ENCODE measurements at places on chromosomes 1 and 21.

- no peak for DNase-seq
These were observed 10.5 kb upstream of the PRXL2B start for GRCh38 chr1:2575801-2576663.

GRCh38 chr1:177249231-177249630 is 78.5 kb downstream of the BRINP2 start:
- DNase-seq = no peak

DNA sequence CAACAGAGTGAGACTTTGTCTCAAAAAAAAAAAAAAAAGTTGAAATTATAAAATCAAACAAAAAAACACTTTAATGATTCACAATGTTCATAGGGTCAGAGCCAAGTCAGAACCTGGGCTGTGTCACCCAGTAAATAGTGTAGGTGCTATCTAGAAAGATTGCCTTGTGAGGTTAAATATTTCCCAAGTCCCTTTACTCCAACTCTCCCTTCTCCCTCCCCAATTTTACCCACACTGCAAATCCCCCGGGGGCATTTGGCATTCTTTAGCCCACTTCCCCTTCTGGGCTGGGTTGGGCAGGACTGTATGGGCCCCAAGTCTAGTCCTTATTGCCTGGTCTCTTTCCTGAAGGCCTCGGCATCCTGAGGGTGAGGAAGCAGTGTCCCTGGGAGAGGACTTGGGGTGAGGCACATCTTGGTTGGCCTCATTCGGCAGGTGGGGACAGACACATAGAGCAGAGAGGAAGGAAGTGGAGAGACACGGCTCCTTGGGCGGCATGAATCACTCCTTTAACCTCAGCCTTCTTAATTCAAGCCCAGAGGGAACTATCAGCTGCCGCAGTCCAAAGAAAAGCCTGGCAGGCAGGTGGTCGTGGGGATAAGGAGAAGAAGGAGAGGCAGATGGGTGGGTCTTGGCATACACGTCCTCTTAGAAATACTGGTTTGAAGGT is 8.2 kb downstream of the ADORA1 start:
- DNase-seq = no peak

- DNase-seq = no peak
These were observed 61.3 kb downstream of the RHBG start for GRCh38 chr1:156430303-156430702.

DNA sequence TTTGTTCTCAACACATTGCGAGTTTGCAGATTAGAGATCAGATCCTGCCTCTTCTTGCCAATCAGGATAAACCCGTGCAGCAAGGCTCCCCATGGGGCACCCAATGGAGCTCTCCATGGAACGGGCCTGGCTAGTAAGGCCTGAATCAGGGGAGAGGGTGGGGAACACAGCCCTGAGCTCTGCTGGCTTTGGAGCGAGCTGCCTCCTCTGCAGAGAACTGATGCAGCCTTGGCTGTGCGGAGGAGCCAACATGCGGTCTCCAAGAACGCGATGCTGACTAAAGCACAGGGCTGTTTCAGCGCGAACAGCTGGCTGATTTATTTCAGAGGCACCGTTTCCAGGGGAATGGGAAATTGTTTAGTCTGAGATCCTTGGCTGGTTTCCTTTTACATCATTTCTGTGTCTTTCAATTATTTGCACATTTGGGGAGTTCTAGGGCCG is 139.7 kb downstream of the TSEN15 start:
- no peak for DNase-seq

GRCh38 chr1:229024528-229025130 is 246.3 kb upstream of the RAB4A start:
- no peak for DNase-seq

DNA sequence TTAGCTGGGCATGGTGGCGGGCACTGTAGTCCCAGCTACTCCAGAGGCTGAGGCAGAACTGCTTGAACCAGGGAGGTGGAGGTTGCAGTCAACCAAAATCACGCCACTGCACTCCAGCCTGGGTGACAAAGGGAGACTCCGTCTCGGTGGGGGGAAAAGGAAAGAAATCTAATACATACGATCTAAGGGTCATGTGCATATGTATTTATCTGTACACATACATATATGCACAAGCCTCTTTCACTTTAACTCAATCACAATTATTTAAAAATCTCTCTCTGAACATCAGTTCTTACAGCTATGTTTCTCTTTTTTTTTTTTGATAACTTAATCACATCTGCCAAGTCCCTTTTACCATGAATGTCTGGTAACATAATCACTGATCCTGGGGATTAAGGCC is 34.7 kb downstream of the EVA1C start:
- DNase-seq = no peak

DNA sequence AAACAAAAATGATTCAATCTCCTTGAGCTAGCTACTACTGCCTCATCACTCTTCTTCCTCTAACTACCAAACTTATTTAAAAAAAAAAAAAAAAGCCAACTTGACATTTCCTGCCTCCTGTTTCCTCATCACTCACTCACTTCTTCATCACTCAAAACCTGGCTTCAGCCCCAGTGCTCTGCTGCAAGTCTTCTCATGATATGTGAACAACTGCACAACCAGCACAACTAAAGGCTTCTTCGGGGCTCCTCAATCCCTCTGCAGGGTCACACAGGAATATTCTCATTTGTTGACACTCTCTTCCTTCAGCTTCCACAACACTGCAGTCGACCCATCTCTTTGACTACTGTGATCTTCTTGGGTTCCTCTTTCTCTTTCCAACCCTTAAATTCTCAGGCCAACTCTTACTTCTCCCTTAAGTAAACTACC is 7.6 kb downstream of the MTF1 start:
- no peak for DNase-seq

DNA sequence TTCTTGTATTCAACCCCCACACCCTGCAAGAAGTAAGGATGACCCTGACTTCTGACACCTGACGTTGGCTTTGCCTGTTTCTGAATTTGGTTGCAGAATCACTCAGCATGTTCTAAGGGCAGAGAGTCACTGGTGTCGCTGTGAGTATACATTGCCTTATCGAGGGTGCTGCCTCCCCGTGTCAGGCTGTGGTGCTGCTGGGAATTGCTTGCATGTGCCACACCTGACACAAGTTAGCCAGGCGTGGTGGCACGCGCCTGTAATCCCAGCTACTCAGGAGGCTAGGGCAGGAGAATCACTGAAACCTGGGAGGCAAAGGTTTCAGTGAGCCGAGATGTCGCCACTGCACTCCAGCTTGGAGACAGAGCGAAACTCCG is 45.9 kb downstream of the WDR4 start:
- DNase-seq = peak; percentile 16

- no peak for DNase-seq
These were observed 190.6 kb downstream of the FMN2 start for GRCh38 chr1:240282061-240282830.

DNA sequence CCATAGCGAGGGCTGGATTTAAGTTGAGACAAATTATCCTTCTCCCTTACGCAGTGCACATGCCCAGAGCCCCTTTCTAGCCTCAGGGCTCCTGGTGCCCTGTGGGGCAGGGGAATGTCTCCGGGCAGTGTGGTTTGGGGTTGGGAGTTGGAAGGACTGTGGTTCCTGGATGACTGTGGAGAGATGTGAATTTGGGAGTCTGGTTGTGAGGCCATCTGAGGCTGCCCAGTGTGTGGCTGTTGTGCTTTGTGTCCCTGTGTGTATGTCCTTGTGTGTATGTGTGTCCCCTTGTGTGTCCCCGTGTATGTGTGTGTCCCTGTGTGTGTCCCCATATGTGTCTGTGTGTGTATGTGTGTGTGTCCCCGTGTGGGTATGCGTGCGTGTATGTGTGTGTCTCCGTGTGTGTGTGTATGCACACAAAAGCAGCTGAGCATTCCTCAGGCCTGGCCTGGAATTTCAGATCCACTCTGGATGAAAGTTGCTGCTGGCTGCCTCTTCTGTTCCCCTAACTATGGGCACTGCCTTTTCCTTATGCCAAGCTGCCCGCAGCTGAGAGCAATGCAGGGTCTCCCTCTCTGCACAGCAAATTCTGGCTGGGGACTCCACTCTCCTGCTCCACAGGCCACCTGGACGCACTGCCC is 65.4 kb downstream of the UBIAD1 start:
- no peak for DNase-seq

DNA sequence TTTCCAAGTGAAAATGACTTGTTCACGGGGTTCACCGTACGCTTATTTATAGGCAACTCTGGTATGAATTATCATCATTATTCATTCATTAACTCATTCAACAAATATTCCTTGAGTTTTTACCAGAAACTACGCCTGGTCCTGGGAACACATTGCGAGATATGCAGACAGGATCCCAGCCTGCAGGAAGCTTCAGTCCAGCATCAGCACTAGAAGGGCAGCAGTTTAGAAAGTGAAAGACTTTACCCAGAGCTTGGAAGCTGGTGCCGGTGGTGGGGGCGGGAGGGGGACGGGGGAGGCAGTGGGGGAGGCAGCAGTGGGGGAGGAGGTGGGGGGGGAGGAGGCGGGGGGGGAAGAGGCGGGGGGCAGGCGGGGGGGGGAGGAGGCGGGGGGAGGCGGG is 55.9 kb downstream of the SETD4 start:
- DNase-seq = no peak

DNA sequence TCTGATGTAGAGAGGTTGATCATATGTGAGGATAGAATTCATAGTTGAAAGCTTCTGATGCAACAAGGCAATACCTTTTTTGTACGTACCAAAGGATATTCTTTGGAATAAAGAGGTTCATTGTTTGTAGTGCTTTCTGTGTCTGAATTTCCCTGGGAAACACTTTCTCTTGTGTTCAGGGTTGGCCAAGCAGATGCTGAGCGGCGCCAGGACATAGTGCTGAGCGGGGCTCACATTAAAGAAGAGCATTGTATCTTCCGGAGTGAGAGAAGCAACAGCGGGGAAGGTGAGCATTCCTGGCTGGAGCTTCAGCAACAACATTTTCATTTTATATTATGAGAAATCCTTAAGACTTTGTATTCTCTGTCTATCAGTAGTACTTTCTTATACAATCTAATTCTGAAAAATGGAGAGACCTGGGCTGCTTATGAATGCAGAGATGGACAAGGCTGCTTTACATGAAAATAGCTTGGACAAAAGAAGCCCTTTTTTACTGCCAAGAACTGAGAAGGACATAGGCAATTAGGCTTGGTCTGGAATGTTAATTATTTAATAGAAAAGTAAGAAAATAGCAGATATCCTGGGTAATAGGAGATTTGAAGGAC is 85.2 kb downstream of the KIF1B start:
- DNase-seq = no peak

DNA sequence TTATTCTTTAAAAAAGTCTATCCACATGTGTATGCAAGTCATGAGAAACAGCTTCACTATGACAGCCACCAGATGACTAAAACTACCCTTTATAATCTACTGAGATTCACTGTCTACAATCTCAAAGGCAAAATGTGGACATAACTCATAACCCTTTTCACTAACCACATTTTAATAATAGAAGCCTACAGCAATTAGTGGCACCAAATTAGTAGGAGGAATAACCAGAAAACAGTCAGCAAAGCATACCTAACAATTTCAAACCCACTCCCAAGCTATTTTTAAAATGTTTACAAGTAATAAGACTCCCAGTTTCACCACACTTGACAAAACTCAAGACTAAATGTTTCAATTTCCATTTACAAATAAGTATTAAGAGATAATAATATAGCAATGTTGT is 442.9 kb downstream of the PTPRC start:
- DNase-seq = no peak

DNA sequence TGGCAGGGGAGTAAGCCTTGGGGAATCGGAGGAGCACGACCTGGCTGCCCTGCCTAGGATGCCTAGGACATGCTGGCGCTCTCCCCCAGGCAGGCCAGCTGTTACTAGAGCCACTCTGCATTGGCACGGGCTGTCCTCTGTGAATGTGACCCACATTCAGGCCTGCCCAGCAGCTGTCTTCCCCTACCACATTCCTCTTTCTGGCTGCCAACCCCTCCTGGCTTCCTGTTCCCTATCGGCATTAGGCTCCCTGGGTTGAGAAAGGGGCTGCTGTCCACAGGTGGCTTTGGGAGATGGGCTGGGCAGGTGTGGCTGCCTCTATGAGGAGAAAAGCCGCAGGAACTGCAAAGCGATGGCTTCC is 2.3 kb upstream of the NFASC start:
- no peak for DNase-seq

DNA sequence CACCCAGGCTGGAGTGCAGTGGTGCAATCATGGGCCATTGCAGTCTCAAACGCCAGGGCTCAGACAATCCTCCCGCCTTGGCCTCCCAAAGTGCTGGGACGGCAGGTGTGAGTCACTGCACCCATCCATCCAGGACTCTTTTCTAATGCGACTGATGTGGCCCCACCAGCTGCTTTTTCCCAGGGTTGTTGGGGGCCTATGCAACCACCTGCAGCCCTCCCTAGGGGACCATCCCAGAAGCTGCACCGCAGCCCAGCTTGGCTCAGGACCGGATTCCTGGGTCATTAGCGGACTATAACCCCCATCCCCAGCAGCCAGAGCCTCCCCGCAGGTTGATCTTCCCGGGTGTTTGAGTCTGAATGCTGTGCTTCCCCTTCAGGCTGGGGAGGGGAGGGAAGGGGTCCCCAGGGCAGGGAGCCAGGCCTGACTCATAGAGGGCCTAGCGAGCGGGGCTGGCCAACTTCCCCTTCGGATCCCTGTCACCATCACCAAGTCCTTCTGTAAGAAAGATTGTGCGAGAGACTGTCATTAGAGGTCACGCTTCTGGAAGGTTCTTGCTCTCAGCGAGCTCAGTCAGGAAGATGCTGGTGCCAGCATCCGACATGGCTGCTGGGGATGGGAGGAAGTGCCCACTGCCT is 108.7 kb upstream of the ACTRT2 start:
- DNase-seq = no peak

DNA sequence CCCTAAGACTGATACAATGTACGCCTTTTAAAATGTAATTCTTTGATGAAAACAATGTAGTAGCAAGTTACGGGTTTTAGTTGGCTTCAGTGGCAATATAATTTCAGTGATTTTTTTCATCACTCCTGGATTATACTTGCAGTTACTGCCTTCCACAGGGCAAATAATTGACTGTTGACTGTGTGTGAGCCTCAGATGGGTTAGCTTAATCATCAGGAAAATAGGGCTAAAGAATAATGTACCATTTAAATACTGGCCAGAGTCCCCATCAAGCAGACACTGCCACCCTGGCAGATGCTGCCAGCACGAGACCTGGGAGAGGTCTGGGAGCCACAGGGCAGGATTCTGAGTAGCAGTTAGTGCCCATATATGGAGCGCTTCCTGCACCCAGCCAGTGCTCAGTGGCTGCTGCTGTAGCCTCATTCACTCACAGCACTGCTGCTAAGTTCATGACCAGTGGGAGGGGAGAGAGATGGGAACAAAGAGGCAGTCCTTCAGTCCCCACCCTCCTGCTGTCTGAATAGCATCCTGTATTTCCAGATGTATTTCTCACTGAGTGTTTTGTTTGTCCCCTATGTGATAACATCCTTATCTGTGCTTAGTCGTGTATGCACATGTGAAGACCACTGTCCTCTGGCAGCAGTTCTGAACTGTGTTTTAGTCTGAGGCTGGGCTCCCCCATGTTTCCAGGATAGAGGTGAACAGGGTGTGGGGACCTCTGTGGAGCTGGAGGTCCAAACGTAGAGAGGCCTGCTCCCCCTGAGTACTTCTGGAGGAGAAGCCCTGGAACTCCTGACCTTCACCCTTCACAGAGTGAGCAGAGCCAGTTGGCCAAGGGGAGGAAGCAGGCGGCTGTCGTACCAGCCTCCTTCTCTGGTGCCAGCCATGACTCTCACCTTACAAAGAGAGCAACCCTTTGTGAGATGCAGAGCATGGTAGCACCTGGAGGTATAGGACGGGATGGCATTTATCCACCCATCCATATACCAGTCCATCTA is 80.4 kb downstream of the ADARB1 start:
- no peak for DNase-seq
